ENCODE measurements at places on chromosomes 4 and X. TPM values are rescaled to one million over a fixed set of nuclear protein-coding genes. Genes with fewer than 3 reads are reported as not detected.

NAA11 gene
- not detected for total RNA-seq

DNA sequence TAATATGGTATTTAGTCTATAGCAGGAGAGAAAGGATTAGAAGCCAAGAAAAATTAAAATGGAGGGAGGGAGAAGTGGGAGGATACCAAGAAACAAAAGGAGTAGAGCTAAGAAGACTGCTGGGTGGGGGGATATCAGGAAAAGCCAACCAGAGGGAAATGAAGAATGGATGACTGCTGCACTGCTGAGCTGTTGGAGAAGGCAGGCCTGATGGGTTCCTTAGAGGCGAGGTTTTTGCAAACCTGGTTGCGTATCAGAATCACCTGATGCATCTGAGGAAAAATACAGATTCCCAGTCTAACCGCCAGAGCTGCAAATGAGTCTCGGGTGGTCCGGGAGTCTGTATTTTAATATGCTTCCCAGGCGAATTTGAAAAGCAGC is 1.5 kb downstream of the PGRMC1 start:
- no peak for DNase-seq

DNA sequence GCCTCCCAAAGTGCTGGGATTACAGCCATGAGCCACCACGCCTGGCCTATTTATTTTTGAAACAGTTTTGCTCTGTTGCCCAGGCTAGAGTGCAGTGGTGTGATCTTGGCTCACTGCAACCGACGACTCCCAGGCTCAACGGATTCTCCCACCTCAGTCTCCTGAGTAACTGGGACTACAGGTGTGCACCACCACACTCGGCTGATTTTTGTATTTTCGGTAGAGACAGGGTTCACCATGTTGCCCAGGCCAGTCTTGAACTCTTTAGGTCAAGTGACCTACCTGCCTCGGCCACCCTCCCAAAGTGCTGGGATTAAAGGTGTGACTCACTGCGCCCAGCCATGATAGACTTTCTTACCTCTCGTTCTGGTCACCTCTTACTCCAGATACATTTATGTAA is 124.0 kb downstream of the UBE2K start:
- no peak for DNase-seq

CD38 gene
- total RNA-seq, result 0.73 TPM

MAGEA4 gene
- not detected for total RNA-seq

GRCh38 chr4:175380841-175381240 is 431.2 kb downstream of the GPM6A start:
- no peak for DNase-seq

- peak; percentile 12 for DNase-seq
Observed at GRCh38 chr4:87843936-87844335, 11.2 kb downstream of the MEPE start.

GRCh38 chr4:17605236-17605635 is 9.2 kb upstream of the MED28 start:
- DNase-seq, result no peak
